Adipocyte (in vitro differentiated cells): ENCODE measurements at places on chromosomes 3 and 15.

DNA sequence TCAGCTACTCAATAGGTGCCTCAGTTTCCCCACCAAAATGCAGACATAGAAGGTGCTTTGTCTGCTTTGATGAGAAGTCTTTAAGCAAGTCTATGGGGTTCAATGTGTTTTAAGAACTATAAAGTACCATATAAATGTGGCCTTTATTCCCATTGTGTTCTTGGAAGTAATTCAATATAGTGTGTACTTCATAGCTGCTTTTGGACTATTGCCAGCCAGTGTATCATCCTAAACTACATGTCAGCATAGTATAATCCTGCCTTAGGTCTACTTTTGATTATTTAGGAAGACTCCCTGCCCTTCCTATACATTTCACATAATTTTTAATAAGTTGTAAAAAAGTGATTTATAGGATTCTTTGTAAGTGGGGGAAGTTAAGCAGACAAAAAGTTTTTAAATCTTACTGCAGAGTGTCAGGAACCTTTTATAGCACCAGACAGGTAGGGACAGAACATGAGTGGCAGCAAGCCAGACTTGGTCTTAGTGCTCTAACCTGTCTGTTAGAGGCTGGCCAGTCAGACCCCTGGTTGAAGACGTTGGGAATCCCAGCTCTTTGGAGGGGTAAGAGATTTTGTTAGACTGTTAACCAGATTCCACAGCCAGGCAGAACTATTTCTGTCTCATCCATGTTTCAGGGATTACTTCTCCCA lies 48.4 kb downstream of the MLH1 start:
- DNase-seq: no peak

- no peak for DNase-seq
These were observed 94.4 kb downstream of the ANKRD28 start for GRCh38 chr3:15703346-15703745.

DNA sequence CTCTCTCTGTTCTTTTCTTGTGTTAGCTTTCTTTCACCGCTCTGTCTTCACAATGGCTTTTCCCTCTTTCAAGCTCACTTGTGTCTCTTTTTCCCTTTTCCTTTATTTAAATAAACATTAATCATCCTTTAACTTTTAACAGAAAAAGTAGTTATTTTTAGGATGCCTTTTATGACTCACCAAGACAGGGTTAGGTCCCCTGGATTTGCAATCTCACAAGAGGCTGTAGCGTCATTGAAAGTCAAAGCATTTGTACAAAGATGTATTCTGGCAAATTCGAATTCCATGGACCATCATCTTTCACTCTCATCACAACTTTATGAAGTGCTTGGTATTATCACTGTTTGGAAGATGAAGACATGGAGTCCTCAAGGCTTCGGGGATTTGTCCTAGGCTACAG lies 34.8 kb upstream of the MCTP2 start:
- DNase-seq: peak; percentile 0

DNA sequence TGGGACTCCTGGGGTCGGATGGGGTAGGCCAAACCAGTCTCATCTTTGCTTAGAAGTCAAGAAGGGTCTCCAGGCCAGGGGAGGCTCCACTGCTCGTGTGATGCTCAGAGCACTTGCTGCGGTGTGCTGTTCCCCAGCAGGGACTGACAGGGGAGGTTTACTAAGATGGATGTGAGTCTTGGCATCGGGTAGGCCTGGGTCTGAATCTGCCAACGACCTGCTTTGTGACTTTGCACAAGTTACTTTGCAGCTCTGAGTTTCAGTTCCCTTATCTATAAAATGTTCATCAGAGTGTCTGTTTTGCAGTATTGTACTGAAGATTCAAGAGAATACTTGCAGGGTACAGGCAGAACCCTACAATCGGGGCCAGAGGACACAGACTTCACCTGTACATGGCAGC lies 17.3 kb upstream of the CDCP1 start:
- no peak for DNase-seq

DNA sequence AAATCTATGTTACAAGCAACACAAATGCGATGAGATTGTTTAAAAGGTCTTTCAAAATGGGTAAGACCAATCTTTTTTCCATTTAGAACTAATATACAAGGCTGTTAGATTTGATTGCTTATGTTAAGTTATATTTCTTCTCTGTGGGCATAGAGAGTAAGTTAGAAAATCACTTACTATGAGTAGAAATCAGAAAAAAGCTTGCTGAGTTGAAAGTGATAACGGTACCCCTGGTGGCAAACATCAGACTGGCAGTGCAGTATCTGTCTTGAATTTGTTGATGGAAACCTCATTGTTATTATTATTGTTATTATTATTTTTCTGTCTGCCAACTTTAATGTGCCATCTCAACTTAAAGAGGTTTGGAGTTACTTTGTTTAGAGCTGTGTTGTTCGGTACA lies 12.4 kb downstream of the CLDN11 start:
- no peak for DNase-seq

DNA sequence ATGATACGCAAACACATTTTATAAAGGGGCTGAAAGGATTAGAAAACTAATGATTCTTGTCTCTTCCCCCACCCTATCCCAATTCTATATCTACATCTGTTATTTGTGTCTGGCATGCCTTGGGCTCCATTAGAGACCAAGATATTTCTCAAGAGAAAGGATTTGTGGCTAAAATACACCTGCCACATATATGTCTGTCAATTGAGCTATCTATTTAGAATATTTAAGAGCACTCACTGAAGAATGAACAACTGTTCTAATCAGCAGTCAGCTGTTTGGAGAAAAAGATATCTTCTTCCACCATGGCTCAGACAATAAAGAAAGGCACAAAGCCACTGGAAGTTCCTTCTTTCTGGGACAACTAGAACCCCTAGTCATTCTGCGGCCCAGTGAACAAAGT lies 61.7 kb upstream of the LRRN1 start:
- DNase-seq: no peak

- DNase-seq: no peak
These were observed 47.5 kb upstream of the SKOR1 start for GRCh38 chr15:67777773-67778172.

GRCh38 chr3:140199008-140199407 lies 264.0 kb downstream of the CLSTN2 start:
- DNase-seq: no peak

DNA sequence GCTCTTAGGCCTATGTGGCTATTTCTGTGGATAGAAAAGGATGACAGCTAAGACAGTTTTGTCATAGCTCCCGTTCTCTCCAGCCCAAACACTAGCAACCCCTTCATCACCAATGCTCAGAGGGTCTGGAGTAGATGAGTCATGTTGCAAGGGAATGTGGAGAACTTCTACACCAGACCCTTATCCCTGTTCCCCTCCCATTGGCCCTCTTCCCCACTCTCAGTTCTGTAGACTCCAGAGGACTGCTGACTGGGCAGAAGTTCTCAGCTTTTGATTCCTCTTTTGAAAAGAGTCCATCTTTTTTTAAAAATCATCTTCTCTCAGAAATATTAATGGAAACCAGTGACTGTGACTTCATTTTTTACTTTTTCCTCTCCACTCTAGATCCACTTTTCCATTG lies 2.4 kb upstream of the MYZAP start:
- DNase-seq: no peak

- DNase-seq: peak; percentile 76
These were observed 86.5 kb downstream of the MB21D2 start for GRCh38 chr3:192831111-192831644.

DNA sequence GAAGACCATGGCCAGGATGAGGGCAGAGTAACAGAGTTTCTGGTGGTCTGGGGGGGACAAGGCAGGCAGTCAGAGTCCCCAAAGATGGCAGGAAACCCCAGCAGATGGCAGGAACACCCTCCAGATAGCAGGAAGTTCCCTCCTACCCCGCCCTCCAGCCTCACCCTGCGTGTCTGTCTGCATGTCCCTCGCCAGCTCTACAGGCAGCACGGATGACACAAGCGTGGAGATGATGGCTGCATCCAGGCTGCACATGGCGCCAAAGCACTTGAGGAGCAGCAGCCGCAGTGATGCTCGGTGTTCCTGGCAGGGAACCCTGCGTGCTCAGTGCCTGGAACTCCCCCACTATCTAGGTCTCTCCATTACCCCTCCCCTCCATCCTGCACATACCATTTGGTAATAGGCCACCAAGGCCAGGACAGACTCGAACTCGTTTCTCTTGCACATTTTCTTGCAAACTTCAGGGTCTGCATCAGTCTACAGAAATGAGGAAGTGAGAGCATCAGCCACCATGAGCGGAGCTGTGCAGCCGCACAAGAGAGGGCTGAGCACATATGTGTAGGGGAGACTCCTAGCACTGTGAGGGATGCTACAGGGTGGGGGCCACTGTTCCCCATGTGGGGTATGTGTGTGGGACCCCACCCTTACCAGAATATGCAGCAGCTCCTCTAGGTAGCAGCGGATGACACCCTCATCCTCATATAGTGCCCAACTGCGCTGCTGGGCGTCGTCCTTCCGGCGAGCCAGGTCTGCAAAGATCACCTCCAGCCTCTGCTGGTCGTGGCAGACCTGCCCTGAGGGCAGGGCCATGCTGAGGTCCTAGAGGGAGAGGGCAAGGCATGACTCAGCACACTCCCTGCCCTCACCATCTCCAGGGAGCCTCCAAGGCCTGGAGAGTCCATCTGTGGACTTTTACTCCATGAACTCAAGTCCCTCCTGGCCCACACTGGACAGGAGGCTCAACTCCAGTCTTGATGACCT lies 6.0 kb downstream of the NCKIPSD start:
- DNase-seq: no peak

- DNase-seq: no peak
These were observed 862.2 kb upstream of the DPPA4 start for GRCh38 chr3:110199588-110199943.

GRCh38 chr15:55281517-55282228 lies 7.9 kb downstream of the RAB27A start:
- DNase-seq: no peak

- peak; percentile 38 for DNase-seq
These were observed 10.9 kb downstream of the ACSBG1 start for GRCh38 chr15:78223396-78224022.

GRCh38 chr3:64586952-64587351 lies 100.8 kb downstream of the ADAMTS9 start:
- no peak for DNase-seq

DNA sequence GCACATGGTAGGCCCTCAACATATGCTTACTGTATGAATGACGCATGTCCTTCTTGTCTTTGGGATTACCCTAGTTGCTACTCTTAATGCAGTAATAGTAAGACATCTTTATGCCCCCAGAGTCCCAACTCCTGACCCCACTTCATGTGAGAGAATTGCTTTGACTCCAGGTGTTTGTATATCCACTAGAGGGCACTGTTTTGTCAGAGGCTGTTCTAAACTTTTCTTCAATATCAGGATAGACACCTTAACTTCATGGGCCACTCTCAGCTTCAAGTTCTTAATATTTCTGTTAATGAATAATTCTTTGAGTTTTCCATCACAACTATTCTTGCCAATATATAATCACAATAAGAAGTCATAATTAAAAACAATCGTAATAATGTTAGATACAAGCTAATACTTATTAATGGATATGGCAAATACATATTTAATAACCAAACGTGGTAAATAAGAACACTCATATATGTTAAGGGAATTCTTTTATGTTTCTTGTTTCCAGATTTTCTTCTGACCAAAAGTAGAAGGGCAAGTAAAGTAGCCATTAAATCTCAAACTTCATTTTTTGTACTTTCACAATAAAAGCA lies 337.2 kb upstream of the DNAJC19 start:
- peak; percentile 0 for DNase-seq

GRCh38 chr3:24389108-24390090 lies 105.3 kb downstream of the THRB start:
- no peak for DNase-seq

DNA sequence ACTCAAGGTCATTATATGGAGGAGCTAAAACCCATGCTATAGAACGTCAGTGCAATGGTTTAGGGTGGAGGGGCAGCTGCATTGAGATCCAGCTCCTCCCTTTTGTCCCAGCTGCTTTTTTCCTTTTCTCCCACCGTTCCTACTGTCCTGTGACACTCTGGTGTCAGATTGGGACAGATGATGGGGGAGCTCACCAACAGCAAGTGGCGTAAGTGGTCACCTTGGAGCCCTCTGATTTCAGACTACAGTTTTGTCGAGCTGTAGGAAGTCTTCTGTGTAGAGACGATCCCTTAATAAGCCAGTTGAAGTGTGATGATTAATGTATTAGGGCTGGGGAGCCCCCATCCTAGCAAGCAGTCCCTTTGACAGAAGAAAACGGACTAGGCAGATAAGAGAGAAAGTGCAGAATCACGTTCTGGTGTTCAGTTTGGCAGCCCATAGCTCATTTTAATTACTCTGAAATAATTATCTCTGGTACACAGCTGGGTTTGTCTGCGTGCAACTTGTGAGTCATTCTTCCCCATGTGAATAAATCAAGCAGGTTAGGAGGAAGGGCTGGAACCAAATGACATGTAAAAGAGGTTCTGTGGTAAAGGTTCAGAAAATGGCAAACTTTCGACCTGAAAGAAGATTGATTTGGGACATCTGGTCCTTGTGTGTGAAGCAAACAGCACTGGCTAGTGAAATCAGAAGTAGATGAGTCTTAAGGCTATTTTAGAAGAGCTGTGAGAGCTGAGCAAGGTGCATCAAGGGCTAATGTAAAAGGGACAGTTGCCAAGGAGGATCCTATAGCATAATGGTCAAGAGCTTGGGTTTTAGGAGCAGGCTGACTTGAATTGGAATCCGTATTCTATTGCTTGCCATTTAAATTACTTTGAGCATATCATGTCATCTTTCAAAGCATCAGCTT lies 241.4 kb downstream of the EDEM1 start:
- no peak for DNase-seq

DNA sequence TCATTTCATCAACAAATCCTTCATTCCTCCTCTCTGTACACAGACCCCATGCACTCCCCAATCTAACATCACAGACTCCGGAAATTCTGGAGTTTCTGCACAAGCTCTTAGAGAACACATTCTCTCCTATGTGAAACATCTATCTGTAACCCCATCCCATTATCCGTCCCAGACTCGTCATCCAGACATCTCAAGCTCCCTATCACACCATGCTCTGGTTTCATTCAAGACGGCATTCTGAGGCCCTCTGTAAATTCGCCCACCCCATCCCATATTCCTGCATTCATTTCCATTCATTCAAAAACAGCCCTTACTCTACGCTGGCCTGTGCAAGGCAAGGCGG lies 575 bp downstream of the LEO1 start:
- no peak for DNase-seq

- DNase-seq: peak; percentile 77
These were observed 740 bp upstream of the NSMCE3 start for GRCh38 chr15:29270169-29270955.

GRCh38 chr3:171895291-171895690 lies 52.1 kb downstream of the TMEM212 start:
- DNase-seq: no peak

DNA sequence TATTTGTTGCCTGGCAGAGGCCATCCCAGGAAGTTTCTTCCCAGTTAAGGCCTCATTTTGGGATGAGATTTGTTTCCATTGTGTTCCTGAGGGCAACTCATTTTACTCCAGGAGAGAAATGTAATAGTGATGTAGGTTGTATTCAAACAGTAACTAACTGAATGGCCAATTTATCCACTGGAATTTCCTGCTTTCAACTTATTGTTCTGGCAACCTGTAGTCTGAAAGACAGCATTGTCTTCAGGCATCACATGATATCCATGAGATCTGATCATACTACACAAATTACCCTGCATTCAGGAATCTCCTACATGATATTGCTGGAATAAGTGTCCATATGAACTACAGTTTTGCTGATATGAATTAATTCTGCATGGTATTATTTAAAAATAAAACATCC lies 79.5 kb upstream of the FGF7 start:
- no peak for DNase-seq

- no peak for DNase-seq
These were observed 39.7 kb downstream of the RTP1 start for GRCh38 chr3:187236962-187237361.
